Activated CD4-positive, alpha-beta T cell treated with anti-CD3 and anti-CD28 coated beads, Interleukin-2, amount 10 ng/mL, durations not matched to agents 24 days and 14 days (primary cell): ENCODE measurements at places on chromosomes 11 and 22. TPM values are rescaled to one million over a fixed set of nuclear protein-coding genes. Genes with fewer than 3 reads are reported as not detected.

Gene OVOL1
- total RNA-seq, result 0.07 TPM in 1 of 2 replicates, not detected in the other

GRCh38 chr11:2428322-2428795, 16.0 kb downstream of the TRPM5 start:
- peak; percentile 95 for DNase-seq

Gene GTPBP1
- 102 and 103 TPM in 2 replicates for total RNA-seq

GRCh38 chr22:22552630-22553029, 6.4 kb downstream of the PRAME start:
- DNase-seq, result no peak

DNA sequence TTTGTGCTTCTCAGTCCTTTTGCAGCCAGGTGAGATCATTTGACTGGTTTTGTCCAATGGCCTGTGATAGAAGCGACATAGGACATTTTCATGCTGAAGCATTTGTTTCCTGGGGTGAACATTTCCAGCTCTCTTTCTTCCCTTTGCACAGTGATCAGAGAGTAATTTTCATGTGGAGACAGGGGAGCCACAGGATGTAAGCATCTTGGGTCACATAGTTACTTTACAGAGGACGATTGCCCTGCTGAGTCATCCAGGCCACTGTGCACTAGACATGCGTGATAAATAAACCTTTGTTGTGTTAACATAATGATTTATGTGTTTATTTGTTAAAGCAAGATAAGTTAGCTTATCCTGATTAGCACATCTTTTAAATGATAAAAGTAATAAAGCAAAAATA, 263.5 kb upstream of the CCDC179 start:
- no peak for DNase-seq

- no peak for DNase-seq
These were observed 30.3 kb downstream of the VSIG10L2 start for GRCh38 chr11:125976156-125976555.

DNA sequence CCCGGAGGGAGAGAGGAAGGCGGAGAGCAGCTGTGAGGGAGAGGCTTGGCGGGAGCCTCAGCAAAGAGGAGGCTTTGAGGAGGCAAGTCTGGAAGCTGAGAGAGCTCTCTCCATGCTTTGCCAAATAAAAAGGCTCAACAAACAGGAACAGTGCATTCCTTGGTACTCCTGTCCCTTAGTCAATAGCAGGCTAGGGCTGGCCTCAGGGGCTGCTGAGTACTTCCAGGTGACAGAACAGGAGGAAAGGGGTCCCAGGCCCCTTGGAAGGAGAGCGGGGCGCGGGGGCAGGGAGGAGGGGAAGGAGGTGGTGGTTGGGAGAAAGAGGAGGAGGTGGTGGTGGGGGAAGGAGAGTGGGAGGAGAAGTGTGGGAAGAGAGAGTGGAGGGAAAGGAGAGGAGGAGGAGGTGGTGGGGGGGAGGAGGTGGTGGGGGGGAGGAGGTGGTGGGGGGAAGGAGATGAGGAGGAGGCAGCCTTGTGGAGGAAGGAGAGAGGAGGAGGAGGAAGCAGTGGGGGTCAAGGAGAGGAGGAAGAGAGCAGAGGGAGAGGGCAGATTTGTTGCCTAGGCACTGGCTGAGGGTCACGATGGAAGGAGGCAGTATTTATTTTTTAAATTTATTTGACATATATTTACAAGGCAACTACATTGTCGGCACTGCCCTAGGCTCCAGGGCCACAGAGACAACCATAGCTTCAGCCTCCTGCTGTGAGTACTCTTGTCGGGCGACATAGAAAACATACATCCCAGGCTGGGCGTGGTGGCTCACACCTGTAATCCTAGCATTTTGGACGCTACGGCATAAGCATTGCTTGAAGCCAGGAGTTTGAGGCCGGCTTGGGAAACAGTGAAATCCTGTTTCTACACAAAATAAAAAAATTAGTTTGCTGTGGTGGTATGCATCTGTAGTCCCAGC, 74.2 kb upstream of the ZBED5 start:
- DNase-seq, result no peak

Gene AGBL2
- 4.2 and 4.5 TPM in 2 replicates for total RNA-seq

DNA sequence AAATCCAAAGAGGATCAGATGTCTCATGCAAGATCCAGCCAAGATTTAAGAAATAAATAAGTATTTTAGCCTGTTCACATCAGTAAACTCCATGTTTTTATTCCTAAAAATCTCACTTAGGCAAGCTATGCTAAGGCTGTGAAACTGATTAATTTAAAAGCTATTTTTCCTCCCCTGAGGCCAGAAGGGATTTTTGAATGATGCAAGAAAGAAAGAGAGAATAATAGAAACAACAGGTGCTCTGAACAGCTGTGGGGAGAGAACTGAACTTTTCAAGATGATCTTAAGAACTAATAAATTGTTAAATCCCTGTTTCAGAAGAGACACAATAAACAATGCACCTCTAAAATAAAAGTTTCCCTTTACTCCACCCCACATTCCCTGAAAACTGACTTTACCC, 241.6 kb downstream of the DLG2 start:
- DNase-seq, result no peak

Gene NRXN2
- 0.61 TPM in 1 of 2 replicates, not detected in the other for total RNA-seq

Gene APLP2
- total RNA-seq, result 44.9 and 46.4 TPM in 2 replicates

Gene FOSL1
- 32.1 and 32.9 TPM in 2 replicates for total RNA-seq

DNA sequence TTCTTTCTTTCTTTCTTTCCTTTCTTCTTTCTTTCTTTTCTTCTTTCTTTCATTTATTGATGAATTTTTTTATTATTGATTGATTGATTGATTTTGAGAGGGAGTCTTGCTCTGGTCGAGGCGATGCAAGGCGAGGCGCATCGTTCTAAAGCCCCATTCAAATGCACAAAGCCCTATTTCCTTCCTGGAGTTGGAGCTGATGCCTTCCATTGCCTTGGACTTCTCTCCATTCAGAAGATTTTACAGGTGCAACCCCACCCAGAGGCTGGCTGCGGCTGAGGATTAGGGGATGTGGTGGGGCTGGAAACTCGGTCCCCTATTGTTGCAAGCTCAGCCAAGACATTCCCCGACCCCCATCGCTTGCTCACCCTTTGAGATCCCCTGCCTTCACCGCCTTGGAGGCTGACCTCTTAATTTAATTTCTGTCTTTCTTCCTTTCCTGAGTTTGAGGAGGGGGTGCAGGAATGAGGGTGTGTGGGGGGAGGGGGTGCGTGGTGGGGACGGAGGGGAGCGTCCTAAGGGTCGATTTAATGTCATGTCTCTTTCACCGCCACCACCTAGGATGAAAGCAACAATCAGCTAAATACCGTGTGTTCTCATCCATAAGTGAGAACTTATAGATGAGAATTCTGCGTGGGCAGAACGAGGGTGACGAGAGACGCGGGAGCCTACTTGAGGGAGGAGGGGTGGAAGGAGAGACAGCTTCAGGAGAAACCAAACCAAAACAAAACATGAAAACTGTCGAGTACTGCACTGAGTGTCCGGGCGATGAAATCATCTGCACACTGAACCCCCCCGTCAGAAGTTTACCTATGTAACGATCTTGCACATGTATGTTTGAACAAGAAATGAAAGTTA, 3913.9 kb upstream of the OR11H1 start:
- DNase-seq, result no peak

- peak; percentile 81 for DNase-seq
These were observed 335 bp downstream of the TMEM138 start for GRCh38 chr11:61362542-61362875.

DNA sequence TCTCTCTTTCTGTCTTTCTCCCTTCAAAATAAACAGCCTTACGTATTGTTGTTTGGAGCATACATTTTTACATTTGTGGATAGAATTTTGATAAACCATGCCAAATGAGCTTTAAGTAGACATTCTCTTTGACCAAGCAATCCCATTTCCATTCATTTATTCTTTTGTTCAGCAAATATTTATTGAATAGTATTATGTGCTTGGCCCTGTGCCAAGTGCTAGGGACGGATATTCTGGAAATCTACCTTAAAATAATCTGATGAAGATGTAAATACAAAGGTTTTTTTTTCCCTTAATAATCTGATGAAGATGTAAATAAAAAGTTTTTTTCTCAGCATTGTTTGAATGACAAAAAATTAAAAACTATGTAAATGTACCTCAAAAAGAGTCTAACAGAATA, 2.1 kb downstream of the OLFML1 start:
- no peak for DNase-seq

Gene OR8K1
- total RNA-seq, result not detected in 2 replicates

DNA sequence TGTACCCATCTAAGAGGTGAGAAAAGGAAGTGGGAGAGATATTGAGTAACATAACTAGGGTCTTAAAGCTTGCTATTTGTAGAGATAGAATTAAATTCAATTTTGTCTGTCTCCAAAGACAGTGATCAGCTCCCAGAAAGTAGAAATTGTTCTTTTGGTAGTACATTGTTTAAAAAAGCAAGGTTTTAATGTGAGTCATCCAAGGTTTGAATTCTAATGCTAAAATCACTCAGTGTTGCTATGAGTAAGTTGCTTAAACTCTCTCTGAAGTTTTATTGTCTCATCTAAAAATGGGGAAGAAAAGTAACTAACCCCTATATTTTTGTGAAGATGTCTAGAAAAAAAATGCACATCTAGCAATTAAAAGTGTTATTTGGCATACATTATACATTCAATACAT, 1004.5 kb upstream of the CCDC90B start:
- DNase-seq, result no peak

DNA sequence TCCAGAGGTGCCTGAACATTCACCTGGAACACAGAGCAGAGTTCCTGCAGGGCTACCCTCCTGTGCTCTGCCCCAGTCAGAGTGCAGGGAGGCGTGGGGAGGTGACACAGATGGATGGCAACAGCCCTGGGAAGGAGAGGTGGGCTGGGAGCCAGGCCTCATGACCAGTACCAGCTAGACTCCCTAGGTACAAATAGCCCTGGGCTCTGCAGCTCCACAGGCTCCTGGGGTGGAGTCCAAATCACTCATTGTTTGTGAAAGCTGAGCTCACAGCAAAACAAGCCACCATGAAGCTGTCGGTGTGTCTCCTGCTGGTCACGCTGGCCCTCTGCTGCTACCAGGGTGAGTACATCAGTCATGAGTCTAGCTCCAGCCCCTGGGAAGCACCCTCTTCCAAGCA, at the start of gene SCGB1D2:
SCGB1D2 (plus strand) TSS at position 219 of the 400 bp plus-strand sequence; CDS start at position 288, 69 bp downstream.
- no peak for DNase-seq

Gene MIAT
- total RNA-seq, result 38.4 and 42.3 TPM in 2 replicates

Gene GUCY1A2
- total RNA-seq, result not detected in 2 replicates

DNA sequence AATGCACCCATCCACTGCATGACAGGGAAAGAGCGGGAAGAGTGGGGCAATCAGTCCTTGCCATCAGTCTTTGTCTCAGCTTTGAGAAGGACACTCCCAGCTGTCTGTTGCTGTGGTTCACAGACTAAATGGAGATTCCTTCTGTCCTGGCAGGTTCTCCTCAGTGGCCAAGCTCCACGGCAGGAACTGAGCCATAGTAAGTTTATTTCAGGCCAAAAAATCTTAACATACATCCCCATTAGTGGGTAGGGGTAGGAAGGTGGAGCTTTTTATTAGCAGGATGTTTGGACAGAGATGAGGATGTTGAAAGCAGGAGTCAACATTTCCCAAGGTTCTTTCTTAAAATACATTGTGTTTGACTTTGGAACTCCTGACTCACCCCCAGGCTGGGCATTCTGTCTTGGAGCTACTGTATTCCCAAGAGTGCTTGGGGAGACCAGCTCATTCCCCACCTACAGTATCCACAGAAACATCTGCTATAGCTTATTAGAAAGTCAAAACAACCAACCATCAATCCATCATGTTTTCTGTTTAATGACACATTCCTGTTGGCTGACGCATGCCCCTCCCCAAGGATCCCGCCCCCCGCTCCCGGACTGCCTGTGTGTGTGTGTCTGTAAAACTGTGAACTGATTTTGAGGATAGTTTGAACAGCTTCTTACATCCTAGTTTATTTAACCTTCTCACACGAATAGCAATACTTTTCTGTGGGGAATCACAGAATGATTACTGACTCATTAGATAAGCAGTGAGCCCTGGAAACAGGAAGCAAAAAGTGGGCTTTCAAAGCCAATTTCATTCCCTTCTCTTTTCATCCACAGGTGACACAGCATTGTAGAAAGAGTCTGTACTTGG, 109.5 kb downstream of the CCDC81 start:
- DNase-seq, result no peak

DNA sequence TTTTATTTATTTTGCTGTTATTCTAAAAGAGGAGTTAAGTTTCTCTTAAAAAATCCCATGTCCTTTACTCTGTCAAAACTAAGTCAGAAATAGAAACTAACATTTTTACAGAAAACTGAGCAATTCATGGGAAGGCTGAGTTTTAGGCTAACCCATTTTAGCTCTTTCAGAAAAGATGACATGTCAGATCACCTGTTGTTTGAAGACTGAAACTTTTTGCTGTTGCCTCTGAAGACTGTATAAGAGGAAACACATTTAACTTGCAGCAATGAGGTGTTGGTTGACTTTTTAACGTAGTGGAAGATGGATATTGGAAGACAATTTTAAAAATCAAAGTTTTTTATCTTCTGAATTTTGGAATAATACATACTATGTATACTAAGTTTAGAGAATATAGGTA, 115.4 kb downstream of the METTL15 start:
- DNase-seq, result no peak

DNA sequence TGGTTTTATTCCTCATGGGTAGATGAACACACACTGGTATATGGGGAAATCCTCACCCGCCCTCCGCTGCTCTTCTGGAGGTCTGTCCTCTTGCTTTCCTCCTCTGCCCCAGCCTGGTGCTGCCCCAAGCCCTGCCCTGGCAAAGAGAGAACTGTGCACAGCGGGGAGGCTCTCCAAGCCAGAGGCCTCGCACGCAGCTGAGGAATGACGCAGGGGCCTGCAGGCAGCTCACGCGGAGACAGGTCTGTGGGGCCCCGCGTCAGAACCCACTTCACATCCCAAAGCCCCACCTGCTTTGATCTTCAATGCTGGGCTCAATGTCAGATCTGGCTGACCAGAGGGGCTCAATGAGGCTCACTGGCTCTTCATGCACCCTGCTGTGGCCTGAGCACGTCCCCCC, 10.0 kb downstream of the GATD1 start:
- no peak for DNase-seq

Gene CD3G
- 143 and 145 TPM in 2 replicates for total RNA-seq

Gene CCDC117
- 41.2 and 47.7 TPM in 2 replicates for total RNA-seq

- DNase-seq, result no peak
These were observed 19.1 kb downstream of the PIK3C2A start for GRCh38 chr11:17188675-17189074.

- peak; percentile 65 for DNase-seq
These were observed 1.1 kb downstream of the TBCEL start for GRCh38 chr11:121024989-121025388.

Gene CNTF
- 3.4 and 3.9 TPM in 2 replicates for total RNA-seq

DNA sequence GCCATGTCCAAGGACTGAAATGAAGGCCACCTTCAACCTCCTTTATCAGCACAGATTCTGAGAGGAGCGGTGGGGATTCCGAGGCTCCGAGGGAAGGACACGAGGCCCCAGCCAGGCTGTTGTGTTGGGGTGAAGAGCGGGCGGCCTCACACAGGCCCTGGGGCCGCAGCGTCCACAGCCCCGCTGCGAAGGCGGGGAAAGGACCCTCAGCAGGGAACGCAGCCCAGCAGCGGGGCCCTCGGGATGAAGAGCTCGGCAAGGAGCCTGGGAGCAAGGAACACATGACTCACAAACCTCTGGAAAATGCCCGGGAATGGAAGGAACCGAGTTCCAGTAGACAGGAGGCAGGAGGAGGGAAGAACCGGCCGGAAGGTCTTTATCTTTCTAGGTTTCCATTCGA, 227.2 kb downstream of the BRD1 start:
- no peak for DNase-seq

- no peak for DNase-seq
These were observed 7.2 kb upstream of the OSM start for GRCh38 chr22:30273711-30274436.

GRCh38 chr11:83303316-83303715, 17.1 kb upstream of the CCDC90B start:
- DNase-seq, result no peak

- no peak for DNase-seq
These were observed 380.1 kb downstream of the METTL15 start for GRCh38 chr11:28488336-28488735.

- DNase-seq, result peak; percentile 15
These were observed 54.8 kb upstream of the PITPNB start for GRCh38 chr22:27973846-27974245.
